ENCODE measurements at places on chromosomes 12 and 14.

GRCh38 chr12:95787274-95787818, 3.2 kb downstream of the NTN4 start:
- no peak for DNase-seq

GRCh38 chr12:11821386-11822080, 172.1 kb downstream of the ETV6 start:
- DNase-seq, result no peak

DNA sequence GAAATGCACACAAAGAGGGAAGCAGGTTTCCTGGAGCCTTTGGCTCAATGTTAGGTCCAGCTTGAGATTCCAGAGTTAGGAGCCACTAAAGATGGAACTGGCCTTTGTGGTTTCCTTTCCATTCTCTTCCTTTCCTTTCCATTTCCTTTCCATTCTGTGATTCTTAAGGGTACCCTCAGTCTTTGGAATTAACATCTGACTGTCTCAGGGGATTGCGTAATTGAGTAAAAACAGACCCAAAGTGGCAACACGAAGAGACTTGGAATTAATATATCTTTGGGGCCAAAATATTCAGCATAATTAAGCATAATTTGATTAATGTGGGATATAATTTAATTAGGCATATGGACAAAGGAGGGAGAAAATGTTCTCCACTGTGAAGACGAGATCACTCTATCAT, 205.6 kb downstream of the CRADD start:
- DNase-seq, result no peak

GRCh38 chr12:131795064-131795463, 33.1 kb upstream of the MMP17 start:
- DNase-seq, result no peak

DNA sequence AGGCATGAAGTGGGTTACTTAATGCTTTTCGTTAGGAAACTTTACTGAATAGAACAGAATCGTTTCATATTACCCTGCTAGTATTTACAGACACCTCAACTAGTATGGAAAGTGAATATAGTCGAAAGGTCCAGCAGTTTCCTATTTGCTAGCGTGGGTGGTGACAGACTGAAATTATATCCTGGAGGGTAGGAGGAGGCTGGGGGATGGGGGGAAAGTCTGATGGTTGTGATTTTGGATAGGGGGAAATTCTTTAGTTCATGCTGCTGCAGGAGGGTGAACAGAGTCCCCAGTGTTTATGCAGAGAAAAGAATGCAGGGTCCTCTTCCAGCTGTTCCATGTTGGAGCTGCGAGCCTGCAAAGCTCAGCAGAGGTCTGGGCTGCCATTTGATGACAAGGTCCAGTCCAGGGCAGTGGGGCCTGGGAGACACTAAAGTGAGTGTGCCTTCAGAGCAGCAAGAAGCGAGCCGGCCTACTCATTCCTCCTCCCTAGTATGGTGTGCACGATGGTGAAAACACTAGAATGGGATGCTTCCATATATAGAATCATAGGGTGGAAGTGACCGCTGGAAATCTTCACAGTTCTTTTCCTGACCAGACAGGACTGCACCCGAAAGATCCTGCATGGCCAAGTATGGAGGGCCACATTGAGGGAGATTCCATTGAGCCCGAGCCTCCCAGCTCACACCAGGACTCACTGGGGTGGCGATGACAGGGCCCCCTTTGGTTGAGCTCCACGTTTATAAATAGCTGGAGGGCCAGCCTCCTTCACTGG, 2.1 kb downstream of the SAMD4A start:
- DNase-seq, result no peak

DNA sequence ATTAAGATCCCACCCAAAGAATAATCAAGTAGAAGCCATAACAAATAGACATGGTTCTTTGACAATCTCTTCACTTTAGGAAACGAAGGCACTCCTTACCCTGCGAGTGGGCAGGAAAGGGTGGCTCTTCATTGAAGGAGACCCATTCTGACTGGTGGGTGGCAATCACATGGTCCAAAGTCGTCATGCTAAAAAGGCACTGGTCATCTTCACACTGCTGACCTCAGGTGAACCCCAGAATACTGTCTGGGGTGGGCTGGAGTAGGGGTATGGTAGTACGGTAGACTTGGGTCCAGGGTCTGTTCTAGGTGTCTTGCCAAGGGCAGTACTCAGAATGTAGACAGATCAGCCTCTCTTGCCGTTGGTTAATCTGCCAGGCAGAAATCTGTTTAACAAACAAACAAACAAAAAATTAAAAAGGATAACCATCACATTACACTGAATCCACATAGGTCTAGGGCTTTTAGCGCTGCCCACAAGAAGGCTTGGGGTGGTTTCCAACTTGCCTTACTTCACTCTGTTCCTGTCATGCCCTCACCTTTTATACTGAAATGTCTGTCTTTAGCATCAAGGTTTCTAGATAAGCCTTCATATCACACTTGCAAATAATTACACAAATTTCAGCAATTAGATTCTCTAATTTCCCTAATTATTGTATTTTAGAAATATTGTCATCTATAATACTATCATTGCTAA, 1.8 kb downstream of the STON2 start:
- DNase-seq, result no peak

GRCh38 chr12:18192119-18192518, 69.2 kb upstream of the PIK3C2G start:
- DNase-seq, result no peak

GRCh38 chr12:22551624-22552023, 7.3 kb upstream of the C2CD5 start:
- DNase-seq, result no peak

GRCh38 chr14:78278464-78279250, 108.5 kb downstream of the NRXN3 start:
- DNase-seq, result no peak

- no peak for DNase-seq
These were observed 7.8 kb upstream of the PLXNC1 start for GRCh38 chr12:94140556-94140955.

- DNase-seq, result no peak
These were observed 37.2 kb downstream of the RDH12 start for GRCh38 chr14:67738740-67739504.

- no peak for DNase-seq
These were observed 27.8 kb downstream of the RPGRIP1 start for GRCh38 chr14:21307637-21308036.

DNA sequence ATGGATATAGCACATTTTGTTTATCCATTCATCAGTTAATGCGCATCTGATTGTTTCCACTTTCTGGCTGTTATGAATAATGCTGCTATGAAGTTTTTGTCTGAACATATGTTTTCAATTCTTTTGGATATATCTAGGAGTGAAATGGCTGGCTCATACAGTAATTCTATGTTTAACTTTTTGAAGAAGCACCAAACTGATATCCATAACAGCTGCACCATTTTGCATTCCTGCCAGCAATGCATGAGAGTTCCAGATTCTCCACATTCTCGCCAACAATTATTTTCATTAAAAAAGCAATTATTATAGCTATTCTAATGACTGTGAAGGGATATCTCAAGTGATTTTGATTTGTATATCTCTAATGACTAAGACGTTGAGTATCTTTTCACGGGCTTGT, 89.9 kb upstream of the PPP4R3A start:
- DNase-seq, result no peak

GRCh38 chr12:38163442-38163801, 153.2 kb upstream of the ALG10B start:
- DNase-seq, result no peak

- DNase-seq, result no peak
These were observed 427.5 kb downstream of the SNAPC1 start for GRCh38 chr14:62189698-62190097.

DNA sequence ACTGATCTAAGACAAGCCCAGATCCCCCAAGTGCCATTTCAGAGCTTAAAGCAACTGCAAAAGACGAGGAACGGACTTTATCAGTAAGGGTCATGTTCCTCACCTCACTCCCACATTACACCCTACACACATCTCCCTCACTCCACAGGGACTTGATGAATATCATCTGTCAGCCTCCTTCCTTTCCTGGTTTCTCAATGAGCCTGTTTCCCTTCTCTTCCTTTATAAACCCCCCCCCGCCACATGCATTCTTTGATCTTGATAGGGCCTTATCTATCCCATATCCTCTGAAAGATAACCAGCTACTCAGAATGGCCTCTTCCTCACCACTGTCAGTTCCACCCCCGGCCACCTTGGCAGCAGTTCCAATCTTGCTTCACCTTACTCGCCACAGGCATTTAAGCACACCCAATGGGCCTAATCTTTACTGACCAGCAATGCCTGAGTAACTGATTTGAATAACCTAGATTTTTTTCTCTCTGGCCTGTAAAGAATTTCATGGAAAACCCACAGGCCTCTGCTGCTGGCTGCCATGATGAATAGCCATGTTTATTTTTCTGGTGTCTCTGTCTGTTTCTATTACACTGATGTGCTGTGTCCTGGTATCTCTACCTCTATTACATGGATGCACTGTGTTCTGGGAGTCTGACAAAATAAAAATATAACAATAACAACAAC, 138.7 kb downstream of the PHLDA1 start:
- DNase-seq, result no peak

DNA sequence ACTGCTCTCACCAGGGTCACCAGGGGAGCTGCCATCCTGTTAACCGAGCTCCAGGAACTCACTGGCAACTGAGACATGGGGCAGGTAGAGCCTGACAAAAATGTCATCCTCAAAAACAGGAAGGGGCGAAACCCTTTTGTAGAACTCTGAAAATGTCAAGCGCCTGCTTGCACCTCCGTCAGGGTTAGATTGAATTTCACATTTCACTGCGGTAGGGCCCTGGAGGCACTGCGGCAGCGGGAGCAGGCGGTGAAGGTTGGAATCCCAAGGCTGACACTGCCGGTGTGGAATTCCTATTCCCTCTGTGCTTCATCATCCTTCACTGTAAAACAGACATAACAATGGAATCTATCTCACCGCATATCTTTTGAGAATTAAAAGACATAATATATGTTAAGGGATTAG, 142.8 kb upstream of the TMCC3 start:
- no peak for DNase-seq

All from CD8-positive, alpha-beta T cell (primary cell).